Naive thymus-derived CD4-positive, alpha-beta T cell (primary cell): ENCODE measurements at places on chromosomes 1 and 21. TPM values are rescaled to one million over a fixed set of nuclear protein-coding genes. Genes with fewer than 3 reads are reported as not detected.
A peak's percentile ranks its signal among the peaks of the same experiment; 100 is the strongest.

DENND2D gene
- polyA plus RNA-seq = 192 TPM

IL20 gene
- not detected for polyA plus RNA-seq

ACOT7 gene
- 6.2 TPM for polyA plus RNA-seq

FAM177B gene
- not detected for polyA plus RNA-seq

C1orf87 gene
- polyA plus RNA-seq = not detected

ZSWIM5 gene
- 0.24 TPM for polyA plus RNA-seq

NUP210L gene
- polyA plus RNA-seq = not detected

MLLT11 gene
- 4.8 TPM for polyA plus RNA-seq

STUM gene
- not detected for polyA plus RNA-seq

- peak; percentile 8 for DNase-seq
Observed at GRCh38 chr1:172778456-172779455, 119.9 kb downstream of the FASLG start.

- DNase-seq = no peak
Observed at GRCh38 chr21:36022427-36023091, 37.8 kb downstream of the SETD4 start.

DNA sequence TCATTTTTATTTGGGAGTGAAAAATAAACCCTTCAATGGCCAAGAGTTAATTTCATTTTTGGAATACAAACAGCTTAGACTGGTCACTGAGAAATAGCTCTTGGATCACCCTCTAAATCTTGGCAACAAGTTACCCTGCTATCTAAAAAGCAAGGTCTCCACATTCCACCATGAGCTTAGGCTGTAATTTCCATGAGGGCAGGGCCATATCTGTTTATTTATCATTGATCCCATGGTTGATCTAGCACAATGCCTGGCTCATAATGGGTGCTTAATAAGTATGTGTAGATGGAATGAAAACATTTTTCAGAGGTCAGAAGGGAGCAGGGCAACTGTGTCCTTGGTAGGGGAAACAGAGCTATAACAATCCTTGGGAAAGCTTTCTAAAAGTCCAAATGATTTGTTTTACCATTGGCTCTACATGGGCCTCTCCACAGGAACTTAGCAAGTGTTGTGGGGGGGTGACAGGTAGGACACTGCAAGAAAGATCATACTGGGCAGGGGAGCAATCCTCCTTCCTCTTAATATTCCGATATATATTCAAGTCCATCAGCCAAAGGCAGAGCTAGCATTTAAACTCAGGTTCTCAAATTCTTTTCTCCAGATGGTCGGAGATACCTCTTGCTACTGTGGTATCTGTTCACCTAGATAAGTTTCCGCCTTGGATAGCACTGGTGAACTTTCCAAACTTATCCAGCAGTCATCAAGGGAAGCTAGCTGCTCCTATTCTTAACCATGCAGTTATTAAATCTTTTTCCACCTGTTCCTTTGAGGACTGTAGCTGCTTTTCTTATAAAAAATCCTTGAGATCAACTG, 53.1 kb upstream of the PTCH2 start:
- DNase-seq = no peak

- no peak for DNase-seq
Observed at GRCh38 chr1:210525716-210526454, 197.2 kb downstream of the HHAT start.

DNA sequence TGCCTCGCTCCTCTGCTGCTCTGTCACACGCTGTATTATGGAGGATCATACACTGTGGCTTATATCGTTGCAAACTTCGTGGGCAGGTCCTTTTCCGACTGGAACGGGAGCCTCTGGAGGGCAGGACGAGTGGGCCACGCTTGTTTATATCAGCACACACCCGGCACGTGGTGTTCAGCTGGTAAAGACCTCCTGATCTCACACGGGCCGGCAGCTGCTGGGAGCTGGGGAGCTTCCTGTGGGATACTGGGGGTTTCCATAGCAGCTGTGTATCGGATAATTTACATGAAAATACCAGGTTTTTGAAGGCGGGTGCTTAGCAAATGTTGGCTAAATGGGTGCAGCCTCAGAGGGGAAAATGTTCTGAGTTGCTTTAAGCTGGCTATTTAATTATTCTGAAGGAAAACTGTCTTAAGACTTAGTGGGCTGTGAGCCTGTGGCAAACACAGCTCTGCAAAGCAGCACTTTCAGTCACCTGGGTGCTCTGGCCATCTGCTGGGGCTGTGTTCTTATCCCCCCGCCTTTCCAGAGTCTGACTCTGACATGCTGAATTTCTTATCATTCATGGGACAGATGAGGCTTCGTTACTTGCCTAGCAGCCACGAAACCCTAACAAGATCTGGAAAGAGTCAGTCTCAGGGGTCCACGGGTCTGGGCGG, 103.6 kb upstream of the GCLM start:
- no peak for DNase-seq

DNA sequence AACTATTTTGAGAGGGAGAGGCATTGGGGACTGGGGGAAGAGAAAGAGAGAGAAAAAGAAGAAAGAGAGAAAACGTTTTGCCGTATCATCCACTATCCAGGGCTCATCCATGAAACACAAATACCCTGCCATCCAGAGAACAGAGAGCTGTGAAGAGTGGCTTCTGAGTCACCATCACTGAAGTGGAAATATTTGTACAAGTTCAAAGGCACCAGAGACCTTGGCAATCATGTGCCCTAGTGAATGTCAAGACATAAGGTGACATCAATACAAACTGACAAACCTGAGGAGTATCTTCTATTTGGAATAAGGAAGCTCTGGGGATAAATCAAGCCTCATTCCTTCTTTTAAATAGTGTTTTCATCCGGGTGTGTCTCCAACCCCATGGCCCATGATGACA, 197.2 kb upstream of the PROX1 start:
- no peak for DNase-seq

DNA sequence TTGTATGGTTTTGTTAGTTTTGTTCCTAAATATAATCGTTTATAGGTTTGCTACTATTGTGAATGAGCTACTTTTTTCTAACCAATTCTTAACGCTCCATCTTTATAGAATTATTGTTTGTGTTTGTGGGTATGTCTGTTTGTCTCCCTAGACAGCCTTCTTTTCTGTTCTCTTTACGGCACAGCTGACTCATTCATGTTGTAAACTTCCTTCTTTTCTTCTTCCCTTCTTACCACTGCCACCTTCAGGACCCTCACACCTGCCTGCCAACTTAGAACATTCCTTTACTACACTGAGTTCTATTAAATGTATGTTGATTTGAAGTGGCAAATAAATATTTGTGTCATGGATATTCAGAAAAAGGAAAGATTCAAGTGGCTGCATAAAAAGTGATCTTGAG, 29.1 kb downstream of the AK5 start:
- DNase-seq = no peak

- no peak for DNase-seq
Observed at GRCh38 chr1:228684607-228685006, 50.7 kb upstream of the RHOU start.

- no peak for DNase-seq
Observed at GRCh38 chr1:55043011-55043410, 3.7 kb downstream of the PCSK9 start.
